ENCODE measurements at places on chromosomes 16 and 17.

- no peak for DNase-seq
Observed at GRCh38 chr16:60302676-60303075, 1568.6 kb upstream of the GOT2 start.

- no peak for DNase-seq
Observed at GRCh38 chr16:27768651-27769272, 218.8 kb downstream of the KATNIP start.

DNA sequence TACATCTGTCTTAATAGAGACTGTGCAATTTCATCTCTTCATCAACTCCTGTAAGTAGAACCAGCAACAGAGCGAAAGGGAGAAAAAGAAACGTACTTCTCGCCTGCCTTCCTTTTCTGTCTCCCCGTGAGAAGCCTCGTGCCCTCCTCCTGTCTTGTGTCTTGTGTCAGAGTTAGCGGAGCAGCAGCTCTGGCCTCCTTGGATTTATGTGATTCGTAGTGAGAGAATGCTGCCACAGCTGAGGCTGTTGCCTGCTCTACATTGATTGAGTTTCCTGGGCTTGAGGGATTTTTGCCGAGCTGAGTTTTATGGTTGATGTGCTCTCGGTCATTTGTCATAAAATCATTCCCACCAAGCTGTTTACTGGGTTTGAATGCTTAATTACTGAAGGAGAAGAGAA is 579.1 kb upstream of the RBFOX1 start:
- DNase-seq = no peak

DNA sequence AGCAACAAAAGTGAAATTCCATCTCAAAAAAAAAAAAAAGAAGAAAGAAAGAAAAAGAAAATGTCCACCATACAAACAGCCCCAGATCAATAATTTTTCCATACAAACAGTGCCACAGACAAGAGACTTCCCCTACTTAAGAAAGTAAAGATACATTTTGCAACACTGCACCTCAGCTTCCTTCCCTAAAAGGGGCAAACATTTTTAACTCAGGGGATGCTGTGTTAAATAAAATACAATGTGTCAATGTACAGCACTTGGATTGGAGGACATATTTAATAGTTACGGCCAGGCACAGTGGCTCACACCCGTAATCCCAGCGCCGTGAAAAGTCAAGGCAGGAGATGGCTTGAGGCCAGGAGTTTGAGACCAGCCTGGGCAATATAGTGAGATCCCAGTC is 22.3 kb downstream of the MYH11 start:
- no peak for DNase-seq

DNA sequence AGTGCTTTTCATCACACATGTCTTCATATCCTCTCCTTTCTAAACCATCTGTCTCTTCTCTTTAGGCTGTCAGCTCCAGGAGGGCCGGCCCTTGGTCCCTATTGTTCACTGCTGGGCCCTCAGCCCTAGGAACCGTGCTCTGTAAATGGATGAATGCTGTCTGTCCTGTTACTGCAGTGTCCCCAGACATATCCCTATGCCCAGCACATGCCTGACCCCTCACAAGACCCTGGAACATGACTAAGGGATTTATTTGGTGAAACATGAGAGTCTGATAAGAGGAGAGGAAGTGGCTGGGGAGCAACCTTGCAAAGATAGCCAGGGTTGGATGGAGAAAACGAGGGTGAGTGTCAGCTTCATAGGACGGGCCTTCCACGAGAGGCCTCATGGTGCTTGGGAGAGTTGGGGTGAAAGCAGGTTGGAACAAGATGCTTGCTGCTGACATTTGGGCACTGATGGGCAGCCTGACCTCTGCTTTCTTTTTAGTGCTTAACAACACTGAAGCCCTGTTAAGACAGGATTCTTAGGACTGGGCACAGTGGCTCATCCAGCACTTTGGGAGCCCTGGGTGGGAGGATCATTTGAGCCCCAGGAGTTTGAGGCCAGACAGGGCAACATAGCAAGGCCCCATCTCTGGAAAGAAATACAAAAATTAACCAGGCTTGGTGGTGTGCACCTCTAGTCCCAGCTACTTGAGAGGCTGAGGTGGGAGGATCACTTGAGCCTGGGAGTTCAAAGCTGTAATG is 39.0 kb downstream of the ABCC1 start:
- DNase-seq = no peak
